ENCODE measurements at places on chromosomes 3 and 15. TPM values are rescaled to one million over a fixed set of nuclear protein-coding genes. Genes with fewer than 3 reads are reported as not detected.

The SLC22A14 gene
- 0.21 TPM for polyA plus RNA-seq

DNA sequence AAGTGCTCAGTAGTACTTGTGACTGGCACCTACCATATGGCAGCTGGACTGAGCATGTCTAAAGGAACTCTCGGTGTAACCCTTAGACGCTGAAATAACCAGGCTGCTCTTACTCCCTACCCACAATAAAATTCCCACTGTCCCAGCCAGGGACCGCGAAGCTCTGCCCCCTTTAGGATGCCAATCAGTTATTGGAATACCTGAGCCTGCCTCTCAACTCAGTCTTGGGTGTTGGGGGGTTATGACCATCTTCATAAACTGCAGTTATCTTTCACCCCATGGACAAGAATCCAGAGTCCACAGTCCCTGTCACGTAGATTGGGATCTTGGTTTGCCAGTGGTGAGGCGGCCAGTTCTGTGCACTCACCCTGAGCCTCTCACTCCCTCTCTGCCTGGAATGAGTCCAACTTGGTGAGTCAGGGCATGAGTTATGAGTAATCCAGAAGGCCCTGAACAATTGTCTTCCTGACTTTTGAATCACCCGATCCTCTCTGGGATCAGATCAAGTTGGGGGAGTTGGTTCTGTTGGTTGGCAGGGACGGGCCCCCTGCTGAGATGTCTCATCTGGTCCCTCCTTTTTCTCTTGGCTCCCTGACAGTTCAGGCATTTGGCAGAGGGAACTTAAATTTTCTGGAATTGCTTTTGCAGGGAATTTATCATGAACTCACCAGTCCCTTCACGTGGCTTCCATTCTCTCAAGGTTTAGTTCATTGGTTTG lies 120.1 kb upstream of the UBE2E1 start:
- peak; percentile 11 for DNase-seq

DNA sequence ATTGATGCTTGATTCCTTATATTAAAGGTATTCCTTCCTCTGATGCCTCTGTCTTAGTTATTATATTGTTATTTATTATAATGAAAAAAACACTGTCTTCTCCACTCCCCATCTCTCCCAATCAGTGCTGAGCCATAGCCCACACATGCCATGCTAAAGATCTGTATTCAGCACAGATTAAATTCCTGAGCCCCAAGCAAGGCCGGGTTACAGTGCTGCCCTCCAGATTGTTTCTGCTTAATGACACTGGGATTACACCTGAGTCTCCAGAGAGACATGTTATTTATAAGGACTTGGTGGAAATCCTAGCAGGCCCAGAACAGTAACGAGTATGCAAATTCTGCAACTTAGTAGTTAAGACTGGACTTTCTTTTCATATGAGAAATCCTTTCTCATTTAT lies 305.9 kb upstream of the UMPS start:
- DNase-seq, result no peak

The SLC2A2 gene
- 11.7 TPM for polyA plus RNA-seq

The CA12 gene
- polyA plus RNA-seq, result 133 TPM

DNA sequence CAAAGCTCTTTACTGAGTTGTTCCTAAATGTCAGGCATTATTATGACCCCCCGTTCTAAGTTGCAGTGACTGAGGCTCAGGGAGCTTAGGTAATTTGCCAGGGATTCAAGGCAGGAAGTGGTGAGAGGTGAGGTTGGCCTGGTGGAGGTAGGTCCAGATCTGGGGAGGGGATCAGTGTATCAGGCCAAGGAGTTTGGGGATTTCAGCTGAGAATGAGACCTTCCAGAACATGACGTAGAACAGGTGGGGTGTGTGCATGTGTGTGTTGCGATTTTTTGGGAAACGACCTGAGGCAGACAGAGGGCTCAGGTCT lies 41.1 kb upstream of the MRPS22 start:
- no peak for DNase-seq

DNA sequence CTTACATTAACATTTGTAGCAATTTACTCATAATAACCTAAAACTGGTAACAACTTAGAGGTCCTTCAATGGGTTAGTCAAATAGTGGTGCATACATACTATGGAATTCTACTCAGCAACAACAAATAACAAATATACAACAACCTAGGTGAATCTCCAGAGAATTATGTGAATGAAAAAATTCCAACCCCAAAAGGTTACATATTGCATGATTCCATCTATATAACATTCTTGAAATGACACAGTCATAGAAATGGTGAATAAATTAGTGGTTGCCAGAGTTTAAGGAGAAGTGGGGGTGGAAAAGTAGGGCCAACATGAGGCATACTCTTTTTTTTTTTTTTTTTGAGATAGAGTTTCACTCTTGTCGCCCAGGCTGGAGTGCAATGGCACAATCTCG lies 12.7 kb upstream of the SNTN start:
- DNase-seq, result no peak

The RBPMS2 gene
- 13.5 TPM for polyA plus RNA-seq
